NCI-H1092 (cell line): ENCODE measurements at places on chromosomes 7 and 10.

- DNase-seq, result no peak
Observed at GRCh38 chr10:119301397-119301796, 94.0 kb downstream of the GRK5 start.

DNA sequence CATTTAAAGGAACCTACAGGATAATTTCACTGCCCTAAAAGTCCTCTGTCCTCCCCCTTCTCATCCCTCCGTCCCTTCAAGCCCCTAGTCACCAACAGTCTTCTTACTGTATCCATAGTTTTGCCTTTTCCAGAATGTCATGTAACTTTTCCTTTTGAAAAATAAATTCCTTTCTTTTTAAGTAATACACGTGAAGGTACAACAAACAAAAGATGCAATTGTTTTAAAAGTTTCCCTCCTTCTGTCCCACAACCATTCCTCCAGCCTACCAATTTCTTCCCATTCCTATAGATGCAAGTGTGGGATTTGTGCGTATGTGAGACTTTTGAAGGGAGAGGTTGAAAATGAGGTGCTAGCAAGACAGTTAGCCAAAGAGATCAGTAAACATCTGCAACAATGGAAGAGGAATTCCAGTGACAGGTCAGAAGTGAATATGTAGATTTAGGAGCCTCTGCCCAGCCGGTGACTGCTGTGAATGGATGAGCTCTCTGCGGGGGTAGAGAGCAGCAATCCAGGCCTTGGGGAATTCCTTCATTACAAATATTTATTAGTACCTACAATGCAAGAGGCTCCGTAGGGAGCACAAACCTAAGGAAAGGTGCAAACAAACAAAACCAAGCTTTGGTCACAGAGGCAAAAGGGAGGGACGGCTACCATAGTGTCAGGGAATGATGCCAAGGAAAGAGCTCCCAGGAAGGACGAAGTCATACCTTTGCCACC is 243.6 kb downstream of the SKIDA1 start:
- no peak for DNase-seq

DNA sequence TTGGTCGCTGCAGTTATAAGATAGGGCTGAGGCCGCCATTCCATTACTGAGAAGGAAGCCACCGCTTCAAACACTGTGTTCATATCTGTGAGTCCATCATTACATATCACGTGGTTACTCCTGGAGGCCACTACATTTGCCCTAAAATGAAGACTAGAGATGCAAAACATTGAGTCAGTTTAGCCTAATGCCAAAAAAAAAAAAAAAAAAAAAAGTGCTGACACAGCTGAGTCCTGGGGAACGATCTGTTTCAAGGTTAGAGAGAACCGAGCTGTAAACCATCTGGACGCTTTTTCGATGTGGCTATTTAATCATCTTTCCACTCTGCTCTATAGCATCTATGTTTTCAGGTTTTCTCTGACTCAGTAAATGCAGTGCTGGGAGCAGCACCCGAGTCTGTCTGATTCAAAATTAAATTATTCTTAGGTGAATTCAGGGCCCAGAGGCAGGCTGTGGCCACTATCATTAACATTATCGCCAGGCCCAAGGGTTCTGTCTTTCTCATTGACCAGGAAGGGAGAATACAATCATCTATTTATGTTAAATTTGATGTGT is 449.1 kb downstream of the PAXIP1 start:
- DNase-seq, result no peak

DNA sequence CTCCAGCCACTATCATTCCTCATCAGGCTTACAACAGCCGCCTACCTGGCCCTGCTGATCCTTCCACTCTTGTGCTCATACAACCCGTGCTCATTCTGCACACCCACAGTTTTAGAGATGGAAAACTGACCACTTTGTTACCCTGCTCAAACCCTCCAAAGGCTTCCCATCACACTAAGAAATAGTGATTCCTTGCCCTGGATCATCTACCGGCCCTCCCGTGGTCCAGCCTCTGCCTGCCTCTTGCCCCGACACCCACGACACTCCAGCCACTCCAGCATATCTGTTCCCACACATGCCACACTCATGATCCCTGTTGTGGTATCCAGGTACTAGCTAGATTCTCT is 36.8 kb downstream of the CCDC6 start:
- DNase-seq, result no peak

GRCh38 chr10:77027576-77027975 is 610.0 kb downstream of the KCNMA1 start:
- no peak for DNase-seq

- DNase-seq, result no peak
Observed at GRCh38 chr10:75229971-75230370, 5.8 kb downstream of the COMTD1 start.

DNA sequence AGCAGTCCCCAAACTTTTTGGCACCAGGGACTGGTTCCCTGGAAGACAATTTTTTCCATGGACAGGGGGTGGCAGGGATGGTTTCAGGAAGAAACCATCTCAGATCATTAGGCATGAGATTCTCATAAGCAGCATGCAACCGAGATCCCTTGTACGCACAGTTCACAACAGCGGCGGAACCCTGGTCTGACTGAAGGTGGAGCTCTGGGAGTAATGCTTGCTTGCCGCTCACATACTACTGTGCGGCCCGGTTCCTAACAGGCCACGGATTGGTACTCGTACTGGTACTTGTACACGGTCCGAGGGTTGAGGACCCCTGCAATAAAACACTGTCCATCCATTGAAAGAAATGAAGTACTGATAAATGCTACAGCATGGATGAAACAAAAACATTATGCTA is 32.8 kb downstream of the MKRN1 start:
- no peak for DNase-seq

GRCh38 chr10:121639416-121639815 is 41.2 kb upstream of the FGFR2 start:
- DNase-seq, result no peak

GRCh38 chr7:65477326-65477725 is 103.7 kb downstream of the ZNF92 start:
- DNase-seq, result peak; percentile 43

DNA sequence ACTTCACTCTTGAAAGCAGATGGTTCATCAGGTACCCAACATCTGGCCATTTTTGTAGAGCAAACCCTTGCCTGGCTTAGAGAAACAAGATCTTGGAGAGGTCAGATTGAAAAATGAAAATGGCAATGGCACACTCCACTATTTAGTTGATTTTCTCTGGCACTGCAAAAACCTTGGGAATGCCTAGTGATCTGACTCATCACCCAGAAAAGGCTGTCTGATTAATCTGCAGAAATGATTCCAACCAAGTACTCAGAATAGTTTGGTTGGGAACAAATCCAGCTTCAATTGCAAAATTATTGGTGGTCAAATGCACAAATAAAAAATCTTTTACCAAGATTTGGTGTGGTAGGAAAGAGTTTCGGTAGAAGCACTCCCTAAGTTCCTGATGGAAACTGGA is 351.2 kb downstream of the PHTF2 start:
- DNase-seq, result no peak

DNA sequence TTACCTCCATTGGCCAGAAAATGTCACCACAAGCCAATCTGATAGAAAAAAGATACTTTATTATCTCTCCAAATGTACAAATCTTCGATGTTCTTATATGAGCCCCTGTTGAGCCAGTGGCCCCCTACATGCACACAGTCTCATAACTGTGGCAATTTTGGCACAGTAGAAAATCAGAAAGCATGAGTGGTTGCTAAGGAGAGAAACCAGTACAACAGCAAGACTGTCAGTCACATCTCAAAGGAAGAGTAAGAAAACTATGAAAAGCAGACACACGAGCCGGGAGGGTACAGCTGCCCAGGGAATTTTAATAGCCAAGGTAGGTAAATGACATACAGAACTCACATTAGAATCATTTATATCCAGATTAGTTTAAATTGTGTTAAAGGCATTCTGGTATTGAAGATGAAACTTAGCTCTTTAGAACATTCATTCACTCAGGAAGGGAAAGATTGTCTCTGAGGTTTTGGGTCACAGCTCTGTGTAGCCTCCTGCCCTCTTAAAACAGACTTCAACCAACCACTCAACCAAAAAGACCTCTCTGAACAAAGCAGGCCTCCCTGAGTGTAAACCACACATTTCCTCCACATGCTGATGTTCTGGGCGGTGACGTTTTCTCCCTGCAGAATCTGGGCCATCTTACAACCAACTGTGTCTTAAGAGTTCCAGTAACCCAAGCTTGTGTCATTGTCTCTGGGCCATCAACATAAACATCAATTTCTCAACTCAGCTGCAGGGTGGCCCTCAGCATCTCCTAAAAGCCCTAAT is 80.8 kb upstream of the ADAM12 start:
- DNase-seq, result no peak

DNA sequence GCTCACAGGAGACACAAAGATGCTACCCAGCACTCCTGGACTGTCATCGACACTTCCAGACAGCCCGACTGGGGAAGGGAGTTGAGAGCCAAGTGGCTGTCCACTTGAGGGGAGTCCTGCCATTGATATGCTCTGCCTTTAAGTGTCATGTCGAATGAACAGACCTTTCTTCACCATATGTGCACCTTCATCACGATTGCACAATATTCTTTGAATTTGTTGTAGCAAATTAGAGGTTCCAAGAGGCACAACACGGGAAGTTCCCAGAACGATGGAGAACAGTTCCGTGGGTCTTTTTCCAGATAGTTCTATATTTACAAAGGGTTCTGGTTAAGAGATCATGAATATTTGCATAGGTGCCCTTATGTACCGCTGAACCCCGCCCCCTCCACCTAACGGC is 16.0 kb downstream of the SLC18A2 start:
- DNase-seq, result no peak

- no peak for DNase-seq
Observed at GRCh38 chr7:148782757-148783456, 84.2 kb downstream of the CUL1 start.

DNA sequence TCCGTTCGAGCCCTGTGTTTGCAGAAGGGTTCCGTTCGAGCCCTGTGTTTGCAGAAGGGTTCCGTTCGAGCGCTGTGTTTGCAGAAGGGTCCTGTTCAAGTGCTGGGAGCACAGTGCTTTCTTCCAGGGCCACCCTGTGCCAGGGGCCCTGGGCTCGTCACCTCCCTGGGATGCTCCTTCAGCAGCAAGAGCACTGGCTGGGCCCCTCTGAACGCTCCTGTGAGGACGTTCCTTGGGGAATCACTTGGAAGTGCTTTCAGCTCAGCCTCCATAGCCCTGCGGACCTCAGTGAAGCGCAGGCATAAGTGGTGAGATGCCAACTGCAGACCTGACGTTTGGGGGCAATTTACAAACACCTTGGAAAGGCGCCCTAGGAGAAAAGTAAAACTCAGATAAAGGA is 103.6 kb downstream of the DYNC2I1 start:
- no peak for DNase-seq
